ENCODE measurements at places on chromosomes 5 and 9.
A peak's percentile ranks its signal among the peaks of the same experiment; 100 is the strongest.

- no peak for DNase-seq
Observed at GRCh38 chr9:127585161-127585819, 26.8 kb upstream of the STXBP1 start.

GRCh38 chr5:134026521-134027287 lies 21.9 kb upstream of the VDAC1 start:
- no peak for DNase-seq

- DNase-seq, result no peak
Observed at GRCh38 chr9:131692612-131693562, 47.0 kb downstream of the RAPGEF1 start.

DNA sequence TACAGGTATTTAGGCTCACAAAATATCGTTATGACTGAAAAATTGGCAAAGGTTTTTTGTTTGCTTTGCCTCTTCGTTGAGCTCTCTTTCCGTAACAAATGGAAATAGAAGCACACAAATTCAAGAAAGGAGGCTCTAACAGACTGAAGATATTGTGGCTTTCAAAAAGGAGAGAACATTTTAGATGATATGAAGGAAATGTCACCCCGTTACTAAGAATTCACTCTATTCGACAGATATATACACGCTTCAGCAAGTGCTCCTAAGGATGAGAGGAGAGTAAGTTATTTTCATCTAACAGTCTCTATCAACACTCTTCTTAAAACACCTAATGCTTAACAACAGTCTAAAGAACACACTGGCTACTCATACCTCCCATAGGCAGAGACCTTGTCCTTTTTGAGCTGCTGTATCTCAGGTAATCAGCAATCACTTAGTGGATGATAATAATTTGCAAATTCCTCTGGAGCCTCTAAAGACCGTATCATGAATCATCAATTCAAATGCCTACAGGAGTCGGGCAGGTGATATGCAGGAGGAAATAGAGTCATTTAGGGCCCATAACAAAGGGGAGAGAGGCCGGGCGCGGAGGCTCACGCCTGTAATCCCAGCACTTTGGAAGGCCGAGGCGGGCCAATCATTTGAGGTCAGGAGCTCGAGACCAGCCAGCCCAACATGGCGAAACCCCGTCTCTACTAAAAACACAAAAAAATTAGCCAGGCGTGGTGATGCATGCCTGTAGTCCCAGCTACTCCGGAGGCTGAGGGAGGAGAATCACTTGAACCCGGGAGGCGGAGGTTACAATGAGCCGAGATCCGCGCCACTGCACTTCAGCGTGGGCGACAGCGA lies 1.4 kb upstream of the HSDL2 start:
- no peak for DNase-seq

GRCh38 chr5:178113141-178113787 lies at the start of gene N4BP3:
Gene N4BP3, plus strand, starts transcription at chr5:178113532. Its CDS starts 6,052 bp downstream, at chr5:178119584.
- peak; percentile 74 for DNase-seq

GRCh38 chr9:115969096-115969495 lies 184.5 kb upstream of the PAPPA start:
- no peak for DNase-seq

GRCh38 chr9:90423661-90424193 lies 218.9 kb downstream of the DIRAS2 start:
- DNase-seq, result no peak

- no peak for DNase-seq
Observed at GRCh38 chr5:95390812-95391492, at the start of gene FAM81B. Gene FAM81B, plus strand, starts transcription at chr5:95391366. Its CDS starts 24 bp downstream, at chr5:95391390.

- no peak for DNase-seq
Observed at GRCh38 chr9:129944506-129945116, 98.4 kb downstream of the FNBP1 start.

GRCh38 chr5:154147666-154148065 lies 42.9 kb upstream of the GALNT10 start:
- DNase-seq, result no peak

- DNase-seq, result no peak
Observed at GRCh38 chr5:100319885-100320284, 215.3 kb upstream of the FAM174A start.

DNA sequence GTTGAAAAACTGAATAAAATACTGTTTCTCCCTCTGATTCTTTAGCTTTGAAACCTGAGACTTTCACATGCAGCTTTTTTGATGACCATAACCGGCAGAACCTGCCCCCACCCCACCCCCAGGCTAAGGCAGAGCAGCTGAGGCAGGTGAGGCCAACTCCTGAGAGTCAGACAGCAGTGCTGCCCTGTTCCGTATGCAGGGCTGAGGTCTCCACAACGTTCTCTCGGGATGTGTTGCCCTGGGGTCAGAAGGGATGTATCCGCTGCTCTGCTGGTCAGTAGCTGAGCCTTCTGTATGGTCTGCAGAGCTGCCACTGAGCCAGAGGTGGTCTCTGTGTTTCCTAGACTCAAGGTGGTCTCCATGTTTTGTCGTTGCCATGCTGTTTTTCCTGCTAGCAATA lies 190.5 kb downstream of the AOPEP start:
- no peak for DNase-seq

GRCh38 chr5:109256486-109256885 lies 153.3 kb downstream of the PJA2 start:
- no peak for DNase-seq

DNA sequence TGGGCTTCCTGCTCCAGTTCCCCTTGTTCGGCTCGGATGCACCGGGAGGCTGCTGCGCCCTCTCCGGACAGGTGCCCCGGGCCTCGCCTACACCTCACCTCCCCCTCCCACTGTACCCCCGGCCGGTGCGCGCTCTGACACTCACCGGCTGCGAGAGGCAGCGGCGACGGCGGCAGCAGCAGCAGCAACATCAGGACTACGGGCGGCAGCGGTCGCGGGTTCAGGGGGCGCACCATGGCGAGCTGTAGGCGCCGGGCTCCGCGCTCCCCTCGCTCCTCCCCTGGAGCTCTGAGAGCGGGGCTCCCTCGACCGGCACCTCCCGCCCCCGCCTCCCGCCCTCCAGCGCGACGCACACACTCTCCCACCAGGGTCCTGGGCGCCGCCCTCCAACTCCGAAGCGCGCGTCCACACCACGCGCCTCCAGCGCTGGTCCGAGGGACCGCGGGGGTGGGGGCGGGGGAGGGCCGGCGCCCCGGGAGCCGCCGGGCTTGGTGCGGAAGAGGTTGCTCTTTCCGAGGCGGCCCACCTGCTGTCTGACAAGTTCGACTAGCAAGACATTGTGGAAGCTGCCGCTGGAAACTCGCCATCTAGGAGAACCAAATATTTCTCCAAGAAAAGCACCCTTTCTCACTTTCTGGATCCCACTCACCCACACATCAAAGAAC lies at the start of gene GFRA3:
GFRA3 (minus strand) TSS at position 433 of the 665 bp plus-strand sequence; CDS start at position 236, 197 bp downstream.
- no peak for DNase-seq

GRCh38 chr5:72509401-72509800 lies 2.2 kb upstream of the ZNF366 start:
- DNase-seq, result no peak

- DNase-seq, result no peak
Observed at GRCh38 chr5:179267671-179268083, 77.6 kb downstream of the ADAMTS2 start.

DNA sequence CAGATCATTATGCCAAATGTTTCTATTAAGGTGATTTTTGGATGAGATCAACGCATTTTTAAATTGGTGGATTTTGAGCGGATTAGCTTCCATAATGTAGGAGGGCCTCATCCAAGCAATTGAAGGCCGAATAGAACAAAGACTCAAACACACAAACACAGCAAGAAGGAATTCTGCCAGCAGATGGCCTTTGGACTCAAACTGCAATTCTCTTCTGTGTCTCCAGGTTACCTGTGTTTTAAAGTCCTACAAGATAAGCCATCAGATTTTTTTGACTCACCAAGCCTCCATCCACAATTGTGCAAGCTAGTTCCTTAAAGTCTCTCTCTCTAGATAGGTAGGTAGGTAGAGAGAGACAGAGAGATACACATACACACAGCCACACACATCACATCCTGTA lies 25.5 kb downstream of the CDH6 start:
- DNase-seq, result no peak

- DNase-seq, result no peak
Observed at GRCh38 chr5:150406723-150407095, 6.0 kb downstream of the CD74 start.

- DNase-seq, result no peak
Observed at GRCh38 chr9:39587844-39588499, 232.5 kb downstream of the SPATA31A1 start.

- DNase-seq, result no peak
Observed at GRCh38 chr9:128244091-128244836, 31.5 kb downstream of the GOLGA2 start.

GRCh38 chr9:136297016-136297691 lies 6.7 kb downstream of the CCDC187 start:
- DNase-seq, result no peak

DNA sequence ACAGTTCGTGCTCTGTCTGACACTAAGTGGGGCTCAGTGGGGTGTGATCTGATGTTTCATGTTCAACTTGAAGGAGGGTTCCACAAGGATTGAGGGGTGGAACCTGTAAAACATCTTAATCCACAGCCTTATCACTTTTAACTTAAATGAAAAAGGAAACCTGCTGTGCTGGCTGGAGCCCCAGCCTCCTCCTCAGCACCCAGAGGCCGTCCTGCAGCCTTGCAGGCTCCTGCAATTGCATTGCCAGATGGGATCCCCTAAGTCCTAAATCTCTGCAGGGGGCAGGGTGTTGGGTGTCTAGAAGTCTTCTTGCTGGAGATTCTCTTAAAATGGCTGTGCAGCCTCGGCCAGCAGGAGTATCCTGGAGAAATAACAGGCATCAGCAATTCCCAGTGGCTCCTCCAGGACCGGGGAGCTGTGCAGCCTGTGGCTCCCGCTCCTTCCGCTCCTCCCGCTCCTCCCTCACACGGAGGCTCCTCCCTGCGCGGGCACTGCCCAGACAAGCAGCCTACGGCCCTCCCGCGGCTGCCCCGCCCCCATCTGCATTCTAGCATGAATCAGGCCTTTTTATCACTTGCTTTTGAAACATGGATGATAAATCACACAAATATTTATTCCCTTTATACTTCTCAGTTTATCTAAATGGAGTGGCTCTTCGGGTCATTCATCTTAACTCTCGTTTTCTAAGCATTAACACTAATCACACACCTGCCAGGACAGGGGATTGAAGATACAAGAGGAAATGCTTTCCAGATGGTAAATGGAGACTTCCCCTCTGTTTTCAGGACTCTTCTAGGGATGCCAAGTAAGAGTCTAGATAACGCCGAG lies 131.0 kb downstream of the ADAMTS16 start:
- no peak for DNase-seq

GRCh38 chr5:139872851-139873794 lies 77.5 kb downstream of the PSD2 start:
- no peak for DNase-seq

GRCh38 chr5:68965926-68966325 lies 127.9 kb upstream of the SLC30A5 start:
- DNase-seq, result no peak
